AG04449 (cell line): ENCODE measurements at places on chromosomes 3 and 15.

DNA sequence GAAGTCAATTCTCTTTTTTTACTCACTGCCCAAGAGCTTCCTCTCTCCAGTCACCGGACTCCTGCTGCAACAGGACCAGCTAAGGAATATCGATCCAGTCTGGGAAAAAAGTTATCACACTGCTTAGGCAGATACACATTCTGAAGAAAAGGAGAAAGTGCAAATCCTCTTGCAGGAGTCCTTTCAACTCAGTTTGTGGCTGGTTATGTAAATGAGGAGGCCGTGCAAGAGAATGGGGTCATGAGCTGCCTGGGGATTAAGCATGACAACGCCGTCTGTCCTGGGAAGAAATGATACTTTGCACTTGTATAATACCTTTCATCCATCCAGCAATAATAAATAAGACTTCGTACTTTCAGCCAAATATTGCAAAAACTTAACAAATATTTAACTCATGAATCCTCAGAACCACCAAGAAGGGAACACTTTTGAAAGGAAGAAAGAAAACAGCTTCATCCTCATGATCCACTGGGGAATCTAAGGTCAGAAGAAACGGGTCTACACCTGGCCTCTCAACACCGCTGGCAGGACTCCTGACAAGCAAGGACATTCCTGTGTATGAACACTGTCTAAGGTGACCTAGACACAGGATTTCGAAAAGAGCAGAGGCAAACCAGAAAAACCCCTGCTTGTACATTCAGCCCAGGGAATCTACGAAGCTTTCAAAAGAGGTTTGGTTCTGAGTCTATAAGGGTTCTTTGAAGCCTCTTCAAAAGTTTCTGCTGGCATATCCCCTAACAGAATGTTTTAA lies 13.1 kb upstream of the WWTR1 start:
- DNase-seq, result no peak

- DNase-seq, result no peak
Observed at GRCh38 chr15:57563416-57563815, 28.3 kb upstream of the MYZAP start.

- no peak for DNase-seq
Observed at GRCh38 chr15:65327651-65328393, 23.3 kb downstream of the RNU5B-1 start.

GRCh38 chr3:122247825-122248185 lies 64.3 kb downstream of the CASR start:
- DNase-seq, result no peak

GRCh38 chr15:81087066-81087465 lies 47.0 kb upstream of the CFAP161 start:
- no peak for DNase-seq

- no peak for DNase-seq
Observed at GRCh38 chr3:59163953-59164352, 114.1 kb upstream of the CFAP20DC start.

DNA sequence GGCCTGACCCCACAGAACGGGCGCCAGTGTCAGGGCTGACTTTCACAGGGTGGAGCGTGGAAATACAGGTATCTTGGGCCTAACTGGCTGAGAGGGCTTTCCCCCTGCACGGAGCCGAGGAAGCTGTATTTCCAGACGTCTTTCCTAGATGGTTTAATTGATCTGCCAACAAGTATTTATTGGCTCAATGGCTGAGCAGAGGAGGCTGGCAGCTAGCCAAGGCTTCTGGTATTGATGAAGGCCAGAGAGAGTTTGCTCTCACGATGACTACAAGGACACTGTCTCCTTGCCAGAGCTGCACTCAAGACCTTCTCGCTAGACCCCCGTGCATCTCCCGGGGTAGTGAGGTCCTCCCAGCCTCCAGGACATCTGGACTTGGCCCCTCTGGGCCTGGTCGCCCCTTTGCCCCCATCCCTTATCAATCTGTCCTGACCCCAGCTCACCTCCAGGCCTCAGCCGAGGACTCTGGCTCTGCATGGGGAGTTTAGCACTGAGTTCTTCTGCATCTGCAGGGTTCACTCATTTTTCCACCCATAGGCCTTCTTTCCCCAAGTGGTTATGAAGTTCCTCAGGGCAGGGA lies 20.6 kb downstream of the SPSB4 start:
- no peak for DNase-seq

GRCh38 chr15:63908991-63909390 lies 75.2 kb upstream of the HERC1 start:
- DNase-seq, result no peak

DNA sequence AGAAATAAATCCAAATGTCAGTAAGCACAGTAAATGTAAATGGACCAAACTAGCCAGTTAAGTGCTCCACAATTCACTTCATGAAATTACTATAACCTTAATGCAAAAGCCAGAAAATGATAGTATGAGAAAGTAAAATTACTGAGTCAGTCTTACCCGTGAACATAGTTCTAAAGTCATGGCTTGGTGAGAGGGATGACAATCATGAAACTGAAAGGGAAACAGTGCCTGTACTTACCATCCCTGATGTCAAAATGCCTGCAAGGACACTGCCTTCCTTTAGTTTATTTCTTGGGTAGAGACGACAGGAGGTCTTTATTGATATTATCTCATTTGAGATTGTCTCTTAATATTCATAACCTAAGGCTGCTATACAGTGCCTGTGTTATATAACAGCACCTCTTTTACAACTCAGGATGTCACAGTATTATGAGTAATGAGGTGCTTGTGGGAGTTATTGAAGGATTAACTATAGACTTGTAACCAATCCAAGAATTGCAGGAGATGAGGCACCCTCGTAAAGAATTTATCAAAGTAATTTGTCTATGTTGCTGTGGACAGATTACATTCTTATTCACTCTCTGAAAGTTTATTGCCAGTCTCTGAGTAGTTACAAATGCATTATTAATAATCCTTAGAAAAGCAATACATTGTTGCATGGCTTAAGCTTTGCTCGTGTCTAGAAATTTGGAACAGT lies 142.9 kb upstream of the BFSP2 start:
- DNase-seq, result no peak

DNA sequence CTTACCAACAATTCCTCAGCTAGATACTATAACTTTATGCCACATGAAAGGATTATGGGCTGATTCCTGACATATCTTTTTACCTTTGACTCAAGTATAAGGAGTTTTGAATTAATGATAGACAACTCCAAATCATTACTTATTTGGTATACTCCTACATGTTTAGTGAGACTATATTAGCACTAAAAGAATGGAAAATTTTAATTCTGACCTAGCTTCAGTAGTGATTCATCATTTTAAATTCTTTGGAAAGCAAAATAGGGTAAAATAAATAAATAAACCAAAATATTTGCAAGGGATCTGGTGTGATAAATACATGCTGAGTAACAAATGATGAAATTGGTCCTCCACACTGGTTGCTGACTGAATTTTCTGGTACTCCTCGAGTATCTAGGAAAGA lies 42.3 kb upstream of the VGLL3 start:
- DNase-seq, result no peak

DNA sequence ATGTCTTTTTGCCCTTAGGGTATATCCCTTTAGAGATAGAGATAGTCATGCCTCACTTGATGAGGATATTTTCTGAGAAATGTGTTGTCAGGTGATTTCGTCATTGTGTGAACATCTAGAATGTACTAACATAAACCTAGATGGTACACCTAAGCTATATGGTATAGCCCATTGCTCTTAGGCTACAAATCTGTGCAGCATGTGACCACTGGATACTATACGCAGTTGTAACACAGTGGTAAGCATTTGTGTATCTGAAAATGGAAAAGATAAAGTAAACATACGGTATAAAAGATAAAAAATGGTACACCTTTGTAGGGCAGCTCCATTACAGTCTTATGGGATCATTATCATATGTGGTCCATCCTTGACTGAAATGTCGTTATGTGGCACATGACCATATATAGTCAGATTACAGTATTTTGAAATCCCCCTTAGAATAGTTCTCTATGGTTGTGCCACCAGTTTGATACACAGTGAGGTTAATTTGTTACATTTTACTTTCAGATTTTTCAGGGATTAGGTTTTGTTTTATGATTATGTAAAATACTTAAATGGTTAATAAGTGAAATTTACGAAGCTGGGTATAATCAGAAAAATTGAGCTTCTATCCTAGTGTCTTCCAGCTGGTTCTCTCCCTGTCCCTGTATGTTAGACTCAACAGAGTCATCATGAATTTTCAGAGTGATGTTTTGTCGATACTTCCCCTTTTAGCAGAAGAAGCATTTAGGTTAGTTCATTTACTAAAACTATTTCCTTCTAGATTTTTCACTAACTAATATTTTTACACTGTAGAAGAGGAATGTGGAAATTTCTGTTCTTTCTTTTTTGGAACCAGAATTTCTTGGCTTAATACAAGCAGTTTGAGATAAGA lies 12.8 kb downstream of the SETD5 start:
- no peak for DNase-seq

DNA sequence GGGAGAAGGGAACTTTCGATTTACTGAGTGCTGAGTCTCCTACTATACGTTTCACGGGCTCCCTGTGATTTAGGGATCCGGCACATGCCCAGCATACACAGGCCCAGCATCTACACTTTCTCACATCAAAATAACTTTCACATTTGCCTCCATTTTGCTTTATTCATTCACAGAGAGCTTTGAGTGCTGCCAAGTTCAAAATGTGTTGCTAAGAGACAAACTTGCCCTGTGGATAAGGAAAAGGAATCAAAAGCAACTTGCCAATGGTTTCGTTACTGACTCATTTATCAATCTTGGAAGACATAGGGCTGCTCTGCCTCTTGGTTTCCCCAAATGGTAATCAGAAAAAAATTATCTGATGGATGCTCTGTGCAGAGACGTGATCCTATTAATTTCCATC lies 86.3 kb upstream of the LRRN1 start:
- DNase-seq, result no peak

DNA sequence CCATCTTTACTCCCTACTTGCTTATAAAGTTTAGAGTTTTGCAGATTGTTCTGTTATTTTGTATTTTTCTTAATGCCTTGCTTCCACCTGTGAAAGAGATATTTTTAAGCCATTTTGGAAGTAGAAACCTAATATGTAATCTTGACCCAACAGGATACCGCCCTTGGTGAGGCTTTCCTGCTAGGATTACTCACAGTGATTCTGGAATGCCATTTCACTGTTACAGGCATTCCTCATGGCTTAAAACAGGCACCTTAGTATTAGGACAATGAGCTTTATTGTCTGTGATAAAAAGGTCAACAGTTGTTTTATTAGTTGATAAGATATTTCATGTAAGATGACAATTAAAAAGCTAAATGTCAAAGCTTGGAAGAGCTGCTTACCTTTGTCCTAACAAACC lies 58.2 kb downstream of the PHLDB2 start:
- no peak for DNase-seq

DNA sequence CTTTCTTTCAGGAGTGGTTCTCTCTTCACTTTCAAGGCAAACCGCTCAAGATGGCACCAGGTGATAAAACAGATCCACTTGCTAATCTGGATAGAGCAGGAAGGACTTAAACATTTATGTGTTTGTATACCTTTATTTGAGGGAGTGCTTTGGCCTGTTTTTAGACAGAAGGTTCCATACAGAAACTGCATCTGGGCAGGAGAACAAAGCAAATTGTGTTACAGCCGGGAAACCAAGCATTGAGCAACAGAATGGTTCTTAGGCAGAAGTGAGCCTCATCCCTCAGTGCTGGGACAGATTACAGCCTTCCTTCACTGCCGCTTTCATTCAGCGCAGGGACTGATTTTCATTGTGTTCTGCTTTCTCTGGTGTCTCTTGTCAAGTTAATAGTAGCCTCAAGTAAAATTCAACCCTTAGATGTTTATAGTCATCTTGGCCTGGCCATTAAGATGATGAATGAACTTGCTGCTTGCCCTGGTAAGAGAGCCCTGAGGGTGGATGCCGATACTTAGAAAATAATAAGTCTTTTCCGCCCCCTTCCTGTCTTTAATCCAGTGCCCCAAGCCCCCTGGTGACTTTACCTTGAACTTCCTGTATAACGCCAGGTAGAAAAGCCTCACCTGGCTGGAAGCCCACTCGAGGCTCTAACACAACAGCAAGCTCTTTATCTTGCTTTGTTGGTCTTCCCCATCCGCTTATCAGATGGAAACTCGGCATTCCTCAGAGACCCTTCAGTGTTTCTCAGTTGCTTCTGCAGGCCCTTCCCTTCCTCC lies 168.0 kb upstream of the CTDSPL start:
- no peak for DNase-seq

- DNase-seq, result no peak
Observed at GRCh38 chr3:36319680-36320079, 60.6 kb upstream of the STAC start.

- DNase-seq, result no peak
Observed at GRCh38 chr3:129314386-129315222, 35.9 kb downstream of the HMCES start.

- DNase-seq, result no peak
Observed at GRCh38 chr3:130895690-130896488, 2.0 kb downstream of the ATP2C1 start.

DNA sequence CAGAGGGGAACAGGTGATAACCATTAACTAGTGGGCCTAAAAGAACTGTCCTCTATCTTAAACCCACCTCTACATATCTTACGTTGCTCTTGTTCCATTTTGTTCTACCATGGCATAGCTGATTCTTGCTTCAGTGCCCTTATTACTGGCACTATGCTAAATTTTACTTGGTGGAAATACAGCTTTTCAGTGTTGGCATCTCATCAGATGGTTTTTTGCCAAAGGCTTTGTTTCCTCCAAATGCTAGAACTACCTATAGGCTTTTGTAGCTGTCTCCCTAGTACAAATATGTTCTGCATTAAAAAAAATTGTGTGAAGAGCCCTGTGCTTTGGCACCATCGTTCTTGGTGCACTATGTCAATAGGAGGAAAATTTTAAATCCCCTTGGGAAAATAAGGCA lies 145.0 kb upstream of the ZBTB20 start:
- DNase-seq, result no peak

DNA sequence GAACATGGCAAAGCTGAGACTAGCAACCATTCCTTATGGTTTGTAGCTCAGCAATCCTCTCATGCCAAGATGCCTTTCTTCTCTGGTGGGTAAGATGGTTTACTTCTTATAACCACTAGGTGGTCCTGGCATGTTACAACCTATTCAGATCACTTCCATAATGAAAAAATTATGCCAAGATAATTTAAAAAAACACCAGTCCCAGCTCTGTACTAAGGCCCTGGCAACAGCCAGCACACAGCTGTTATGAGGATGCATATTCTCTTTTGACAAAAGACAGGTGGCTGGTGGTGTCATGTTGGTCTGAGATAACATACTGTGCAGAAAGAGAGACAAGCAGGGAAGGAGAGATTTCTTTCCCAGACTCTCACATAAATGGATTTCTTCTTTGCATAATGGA lies 65.7 kb upstream of the FRMD4B start:
- DNase-seq, result no peak

- no peak for DNase-seq
Observed at GRCh38 chr3:177122183-177122856, 75.0 kb downstream of the TBL1XR1 start.

GRCh38 chr3:135083756-135084155 lies 288.7 kb downstream of the EPHB1 start:
- DNase-seq, result no peak
